ENCODE measurements at places on chromosomes 6 and 20.
A peak's percentile ranks its signal among the peaks of the same experiment; 100 is the strongest.

DNA sequence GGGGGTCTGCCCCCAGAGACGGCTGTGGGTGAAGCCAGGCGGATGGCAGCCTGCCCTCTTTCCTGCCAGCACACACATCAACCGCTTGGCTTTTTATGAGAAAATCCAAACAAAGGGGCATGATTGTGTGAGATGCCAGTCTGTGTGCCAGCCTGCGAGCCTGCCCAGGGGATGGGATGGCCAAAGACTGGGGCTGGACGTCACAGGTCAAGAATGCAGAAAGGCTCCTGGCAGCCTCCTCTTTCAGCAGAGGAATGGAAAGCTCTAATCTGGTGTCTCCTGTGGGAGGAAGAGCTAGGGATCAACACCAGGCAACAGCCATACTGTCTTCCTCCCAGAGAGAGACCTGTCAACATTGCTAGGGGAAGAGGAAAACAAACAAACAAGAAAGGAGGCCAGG, 15.8 kb downstream of the TUBB2B start:
- no peak for DNase-seq

DNA sequence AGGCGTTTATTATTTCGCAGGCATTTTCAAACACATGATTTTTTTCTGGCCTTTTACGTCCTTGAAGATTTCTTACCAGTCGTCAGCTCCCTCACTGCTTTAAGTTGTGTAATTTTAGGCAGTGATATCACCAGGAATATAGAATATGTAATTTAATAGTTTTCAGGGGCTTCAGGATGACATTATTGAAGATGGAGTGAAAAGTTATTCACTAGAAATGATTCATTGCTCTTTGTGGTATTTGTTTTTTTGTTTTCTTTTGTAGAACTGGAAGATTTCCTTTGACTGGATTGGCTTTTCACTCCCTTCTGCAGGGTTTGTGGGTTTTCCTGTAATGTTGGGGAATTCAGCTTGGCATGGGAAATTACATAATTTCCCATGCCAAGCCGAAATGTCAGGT, 2.0 kb downstream of the LRRC1 start:
- peak; percentile 57 for DNase-seq

GRCh38 chr20:8811801-8812594, 256.9 kb upstream of the PLCB4 start:
- DNase-seq: no peak

GRCh38 chr6:139303185-139303584, 11.4 kb upstream of the TXLNB start:
- no peak for DNase-seq

DNA sequence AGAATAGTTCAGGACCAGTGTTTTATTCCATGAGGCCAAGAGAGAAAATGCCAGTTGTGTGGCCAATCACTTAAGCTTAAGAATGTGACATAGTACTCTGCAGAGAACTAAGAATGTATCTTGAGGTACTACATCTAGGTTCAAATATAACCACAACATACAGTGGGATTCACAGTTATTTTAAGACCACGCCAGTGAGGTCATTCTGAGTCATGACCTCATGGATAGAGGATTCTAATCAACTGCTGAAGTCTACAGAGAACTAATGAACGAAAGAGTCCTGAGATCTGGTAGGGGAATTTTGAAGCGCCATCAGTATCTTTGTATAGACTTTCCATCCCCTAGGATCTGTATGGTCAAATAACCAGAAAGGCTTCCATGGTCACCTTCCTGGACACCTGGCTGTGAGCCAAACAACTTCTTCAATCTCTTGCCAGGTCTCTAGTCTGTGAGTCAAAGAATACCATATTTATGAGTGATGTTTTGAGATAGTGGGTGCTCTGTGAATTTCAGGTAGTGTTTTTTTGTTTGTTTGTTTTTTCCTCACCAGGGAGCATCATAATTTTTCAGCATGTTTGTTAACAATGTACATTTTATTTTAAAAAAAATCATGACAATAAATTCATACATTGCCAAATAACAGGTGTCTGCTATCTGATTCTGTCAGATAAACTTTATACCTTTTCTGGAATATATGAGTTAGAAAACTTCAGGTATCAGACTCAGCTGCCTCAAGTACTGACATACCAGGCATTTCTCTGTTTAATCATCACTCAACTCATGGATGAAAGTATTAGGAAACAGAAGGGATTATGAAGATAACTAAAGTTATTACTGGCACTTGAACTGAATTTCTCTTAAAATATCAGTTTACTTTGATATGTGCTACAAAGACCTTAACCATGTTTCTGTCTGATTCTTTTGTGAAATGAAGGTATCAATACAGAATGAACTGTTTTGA, 217.9 kb downstream of the PLCB4 start:
- no peak for DNase-seq

GRCh38 chr20:21075471-21075870, 30.7 kb downstream of the LINC00237 start:
- no peak for DNase-seq

DNA sequence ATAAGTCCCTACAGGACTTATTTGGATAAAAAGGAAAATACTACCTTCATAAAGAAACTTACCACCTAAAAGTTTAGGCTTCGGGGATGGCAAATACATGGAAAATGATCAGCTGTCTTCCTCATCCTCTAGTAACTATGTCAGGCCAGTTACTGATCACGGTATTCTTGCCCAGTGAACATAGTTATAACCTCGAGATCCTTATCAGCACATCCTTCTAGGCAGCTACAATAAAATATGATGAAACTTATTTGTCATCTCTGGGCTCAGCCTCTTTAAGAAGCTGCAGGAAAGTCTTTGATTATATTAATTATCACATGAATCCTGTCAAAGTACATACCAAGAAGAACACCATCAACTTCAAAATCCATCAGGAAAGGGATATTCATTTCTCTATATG, 41.8 kb downstream of the SF3B5 start:
- no peak for DNase-seq
